ENCODE measurements at places on chromosomes 6 and 20.

GRCh38 chr6:138821519-138821918 lies 25.6 kb downstream of the ECT2L start:
- peak; percentile 92 for DNase-seq

DNA sequence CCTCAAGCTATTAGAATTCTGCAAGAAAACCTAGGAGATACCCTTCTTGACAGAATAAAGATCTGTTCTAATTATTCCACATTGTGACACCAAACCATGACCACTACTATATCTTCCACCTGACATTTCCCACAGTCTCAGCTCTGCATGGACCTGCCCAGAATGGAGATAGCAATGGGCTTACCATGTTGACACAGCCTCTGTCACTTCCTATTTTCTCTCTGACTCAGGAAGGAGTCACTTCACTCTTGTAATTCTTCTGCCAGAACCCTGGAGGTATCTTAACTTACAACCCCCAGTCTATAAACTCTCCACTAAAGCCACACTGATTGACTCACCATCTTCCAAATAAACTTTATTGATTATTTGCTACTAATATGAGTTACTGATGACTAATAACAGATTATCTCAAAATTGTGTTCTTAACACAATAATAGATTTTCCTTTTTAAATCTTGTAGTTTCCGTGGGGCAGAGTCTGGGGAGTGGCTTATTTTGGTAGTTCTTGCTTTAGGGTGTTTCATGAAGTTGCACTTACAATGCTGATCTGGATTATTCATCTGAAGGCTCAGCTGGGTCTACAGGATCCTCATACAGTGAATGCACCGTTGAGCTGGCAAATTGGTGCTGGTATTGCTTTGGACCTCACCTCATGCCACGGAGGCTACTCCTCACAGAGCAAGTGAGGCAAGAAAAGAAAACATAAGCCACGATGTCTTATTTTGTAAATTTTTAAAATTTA lies 869.9 kb downstream of the KIF16B start:
- DNase-seq: no peak

DNA sequence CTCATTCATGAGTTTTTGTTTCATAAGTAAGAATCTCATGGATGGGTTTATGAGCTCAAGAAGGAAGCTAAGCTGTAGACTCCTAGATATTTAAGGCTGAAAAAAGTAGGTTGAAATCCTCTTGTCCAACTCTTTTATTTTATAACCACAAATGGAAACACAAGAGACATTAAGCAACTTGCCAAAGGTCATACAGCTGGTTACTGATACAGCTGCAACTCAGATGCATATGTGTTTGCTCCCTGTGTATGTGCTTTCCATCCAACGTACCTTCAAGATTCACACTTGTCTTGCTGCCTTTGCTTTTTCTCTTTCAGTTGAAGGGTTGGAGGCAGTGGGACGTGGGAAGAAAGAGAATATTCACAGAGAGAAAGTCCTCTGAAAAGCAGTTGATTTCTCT lies 153.5 kb upstream of the STMND1 start:
- no peak for DNase-seq

DNA sequence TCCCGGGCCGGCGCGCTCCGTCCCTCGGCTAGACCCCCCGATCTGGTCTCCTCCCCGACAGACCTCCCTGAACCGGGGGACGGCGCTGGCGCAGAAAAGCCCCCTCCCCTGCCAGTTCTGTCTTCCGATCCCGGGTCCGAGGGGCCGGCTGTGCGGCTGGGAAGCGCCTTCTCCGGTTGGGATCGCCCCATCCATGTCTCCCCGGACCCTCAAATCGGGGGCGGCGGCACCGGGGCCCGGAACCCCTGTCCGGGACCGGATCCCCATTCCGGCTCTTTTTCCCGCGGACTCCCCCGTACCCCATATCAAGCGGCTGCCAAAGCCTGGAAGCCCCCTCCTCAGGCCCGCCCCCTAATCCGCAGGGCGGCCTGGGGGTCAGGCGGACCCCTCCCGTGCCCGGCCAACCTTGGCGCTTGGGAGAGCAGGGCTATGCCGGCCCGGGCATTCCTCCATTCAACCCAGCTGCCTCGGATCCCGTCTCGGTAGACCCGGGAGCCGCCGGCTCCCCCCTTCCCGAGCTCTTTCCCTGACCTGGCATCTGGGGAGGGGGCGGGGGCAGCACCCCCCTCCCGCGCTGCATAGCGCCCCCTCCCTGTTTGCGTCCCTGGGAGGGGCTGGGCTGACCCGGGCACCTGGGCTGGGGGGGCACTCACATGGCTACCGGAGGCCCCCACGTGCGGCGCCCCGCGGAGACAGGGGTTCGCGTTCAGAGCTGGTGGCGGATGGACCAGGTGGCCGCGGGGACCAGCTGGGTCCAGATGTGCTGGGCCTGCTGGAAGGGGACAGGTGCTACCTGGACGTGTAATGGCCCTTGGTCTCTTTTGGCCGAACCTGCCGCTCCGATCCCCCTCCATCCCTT lies 643 bp downstream of the DLGAP4 start:
- DNase-seq: no peak

- no peak for DNase-seq
Observed at GRCh38 chr20:36147690-36148089, 6.8 kb upstream of the EPB41L1 start.

DNA sequence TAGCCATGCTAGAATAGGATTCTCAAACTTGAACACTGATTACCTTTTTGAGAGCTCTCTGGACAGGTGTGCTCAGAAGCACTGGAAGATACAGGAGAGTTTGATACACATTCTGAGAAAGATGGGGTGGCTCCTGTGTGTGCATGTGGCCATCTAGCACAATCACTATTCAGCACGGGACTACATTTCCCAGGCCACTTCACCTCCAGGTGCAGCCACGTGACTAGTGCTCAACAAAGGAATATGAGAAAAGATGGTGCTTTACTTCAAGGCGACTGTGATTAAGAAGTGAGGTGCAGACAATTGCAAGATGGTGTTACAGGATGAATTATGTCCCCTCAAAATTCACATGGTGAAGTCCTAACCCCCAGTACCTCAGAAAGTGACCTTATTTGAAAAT lies 103.8 kb downstream of the BACH2 start:
- no peak for DNase-seq

DNA sequence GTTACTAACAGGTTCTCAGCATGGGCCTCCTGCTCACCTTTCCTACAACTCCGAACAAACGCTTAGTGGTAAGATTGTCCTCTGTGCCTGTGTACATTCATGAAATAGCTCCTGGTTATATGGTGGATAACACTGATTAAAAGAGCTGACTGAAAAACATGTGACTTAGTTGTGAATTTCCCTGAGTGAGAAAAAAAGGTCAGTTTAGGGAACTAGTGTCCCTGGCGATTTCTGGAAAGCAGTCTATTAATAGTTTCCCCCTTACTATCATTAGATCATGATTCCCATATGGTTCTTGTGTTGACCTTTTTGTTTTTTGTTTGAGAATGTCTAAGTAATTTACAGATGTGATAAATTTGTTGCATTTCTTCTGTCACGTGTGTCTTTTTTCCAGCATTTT lies 15.6 kb downstream of the SNRPC start:
- DNase-seq: no peak

DNA sequence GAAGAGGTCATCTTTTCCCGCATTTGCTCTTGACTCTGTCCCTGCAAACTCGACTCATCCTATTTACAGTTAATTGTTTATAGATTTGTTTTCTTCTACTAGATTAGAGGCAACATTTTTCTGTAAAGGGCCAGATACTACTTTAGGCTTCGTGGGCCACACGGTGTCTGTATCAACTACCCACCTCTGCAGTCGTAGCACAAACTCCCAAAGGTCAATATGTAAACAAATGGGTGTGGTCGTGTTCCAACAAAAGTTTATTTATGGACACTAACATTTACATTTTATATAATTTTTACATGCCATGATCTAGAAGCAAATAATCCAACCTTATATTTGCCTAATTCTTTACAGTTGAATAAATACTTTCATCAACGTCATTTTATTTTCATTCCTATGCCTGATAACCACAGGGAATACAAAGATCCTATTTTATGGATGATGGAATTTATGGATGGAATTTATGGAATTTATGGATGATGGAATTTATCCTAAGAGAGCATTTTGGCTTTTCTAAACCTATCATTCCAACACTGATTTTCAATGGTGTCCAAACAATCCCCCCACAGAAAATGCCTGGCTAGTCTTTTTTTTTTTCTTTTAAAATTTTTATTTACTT lies 232.8 kb downstream of the MYLK4 start:
- no peak for DNase-seq

- no peak for DNase-seq
Observed at GRCh38 chr20:38000293-38000692, 33.0 kb downstream of the TTI1 start.

GRCh38 chr6:64817525-64817924 lies 889.5 kb downstream of the EYS start:
- peak; percentile 89 for DNase-seq

DNA sequence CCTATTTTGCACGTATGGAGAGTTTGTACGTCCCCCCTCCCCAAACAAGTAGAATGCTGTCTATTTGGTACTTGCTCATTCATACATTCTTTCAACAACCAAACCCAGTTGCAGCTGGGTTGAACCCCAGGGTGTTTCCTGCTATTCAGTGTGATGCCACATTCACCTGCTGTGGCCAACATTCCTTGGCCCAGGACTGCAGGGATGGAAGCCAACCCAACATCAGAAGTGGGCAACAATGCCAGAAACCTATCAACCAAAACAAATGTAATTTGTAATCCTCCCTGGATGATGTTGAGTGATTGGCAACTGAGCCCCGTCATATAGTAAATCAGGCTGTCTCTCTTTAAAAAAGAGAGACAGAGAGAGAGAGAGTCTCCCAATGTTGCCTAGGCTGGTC lies 8.9 kb downstream of the NT5E start:
- no peak for DNase-seq

DNA sequence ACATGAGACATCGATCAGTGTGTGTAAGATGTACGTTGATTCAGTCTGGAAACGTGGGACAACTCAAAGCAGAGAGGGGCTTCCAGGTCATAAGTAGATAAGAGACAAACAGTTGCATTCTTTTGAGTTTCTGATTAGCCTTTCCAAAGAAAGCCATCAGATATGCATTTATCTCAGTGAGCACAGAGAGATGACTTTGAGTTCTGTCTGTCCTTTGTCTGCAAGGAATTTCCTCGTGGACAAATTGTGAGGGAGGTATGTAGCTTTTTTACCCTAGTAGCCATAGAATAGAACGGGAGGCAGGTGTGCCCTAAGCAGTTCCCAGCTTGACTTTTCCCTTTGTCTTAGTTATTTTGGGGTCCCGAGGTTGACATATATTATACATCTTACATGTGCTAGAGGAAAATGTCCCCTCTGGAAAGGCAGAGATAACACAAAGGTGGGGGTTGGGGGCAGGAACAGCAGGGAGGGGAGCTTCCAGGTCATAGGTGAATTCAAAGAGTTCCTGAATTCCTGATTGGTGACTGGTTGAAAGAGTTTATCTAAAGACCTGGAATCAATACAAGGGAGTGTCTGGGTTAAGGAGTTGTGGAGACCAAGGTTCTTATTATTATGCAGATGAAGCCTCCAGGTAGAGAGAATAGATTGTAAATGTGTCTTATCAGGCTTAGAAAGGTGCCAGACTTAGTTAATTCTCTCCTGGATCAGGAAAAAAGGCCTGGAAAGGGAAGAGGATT lies 237.0 kb downstream of the NFATC2 start:
- DNase-seq: no peak

DNA sequence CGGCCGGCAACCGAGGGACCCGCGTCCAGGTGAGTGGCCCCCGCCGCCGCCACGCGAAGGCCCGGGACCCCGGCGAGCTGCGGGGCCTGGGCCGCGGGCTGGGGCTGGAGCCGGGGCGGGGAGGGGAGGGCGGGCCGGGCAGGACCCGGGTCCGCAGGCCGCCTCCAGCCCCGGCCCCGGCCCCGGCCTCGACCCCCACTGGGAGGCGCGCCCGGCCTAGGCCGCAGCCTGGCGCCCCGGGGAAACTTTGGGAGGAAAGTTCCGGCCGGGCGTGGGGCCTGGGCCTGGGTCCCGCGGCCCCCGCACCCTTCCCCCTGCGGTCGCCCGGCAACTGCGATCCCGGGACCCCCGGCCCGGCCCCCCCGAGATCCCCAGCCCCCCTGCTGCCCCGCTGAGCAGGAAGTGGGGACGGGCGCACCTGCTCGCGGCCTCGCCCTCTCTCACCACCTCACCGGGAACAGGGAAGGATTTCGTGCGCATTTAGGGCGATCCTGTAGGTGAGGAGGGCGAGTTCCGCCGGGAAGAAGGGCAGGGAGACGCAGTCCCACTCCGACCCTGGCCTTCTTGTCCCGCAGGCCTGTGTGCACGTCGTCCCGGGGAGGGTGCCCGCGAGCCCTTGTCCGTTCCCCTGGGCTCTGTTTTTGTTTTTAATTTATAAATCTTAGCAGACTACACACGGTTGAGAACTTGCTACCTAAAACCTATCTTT lies 402 bp downstream of the OSBPL2 start:
- DNase-seq: peak; percentile 44

GRCh38 chr6:50602292-50602691 lies 111.0 kb upstream of the TFAP2D start:
- DNase-seq: peak; percentile 78
